ENCODE measurements at places on chromosomes 5 and 9.

GRCh38 chr5:84218546-84218945, 166.1 kb downstream of the EDIL3 start:
- DNase-seq: no peak

- DNase-seq: peak; percentile 20
These were observed 91.2 kb downstream of the RFK start for GRCh38 chr9:76302947-76303550.

DNA sequence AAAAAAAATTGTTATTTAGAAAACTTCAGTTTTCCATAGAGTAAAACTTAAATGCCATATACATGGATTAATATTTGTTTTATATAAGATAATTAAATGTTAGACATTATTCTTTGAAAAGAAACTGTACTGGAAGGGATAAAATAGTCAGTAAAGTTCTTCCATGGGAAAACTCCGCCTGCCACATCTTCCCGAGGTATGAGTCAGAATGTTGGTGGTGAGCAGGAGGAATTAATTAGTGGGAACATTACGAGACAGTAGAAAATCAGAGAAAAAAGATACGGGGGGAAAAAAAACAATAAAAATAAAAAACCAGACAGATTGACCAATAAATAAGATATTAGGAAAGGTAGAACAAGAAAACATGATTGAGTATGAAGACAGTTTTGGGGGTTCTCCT, 930.3 kb upstream of the C9orf72 start:
- DNase-seq: no peak

DNA sequence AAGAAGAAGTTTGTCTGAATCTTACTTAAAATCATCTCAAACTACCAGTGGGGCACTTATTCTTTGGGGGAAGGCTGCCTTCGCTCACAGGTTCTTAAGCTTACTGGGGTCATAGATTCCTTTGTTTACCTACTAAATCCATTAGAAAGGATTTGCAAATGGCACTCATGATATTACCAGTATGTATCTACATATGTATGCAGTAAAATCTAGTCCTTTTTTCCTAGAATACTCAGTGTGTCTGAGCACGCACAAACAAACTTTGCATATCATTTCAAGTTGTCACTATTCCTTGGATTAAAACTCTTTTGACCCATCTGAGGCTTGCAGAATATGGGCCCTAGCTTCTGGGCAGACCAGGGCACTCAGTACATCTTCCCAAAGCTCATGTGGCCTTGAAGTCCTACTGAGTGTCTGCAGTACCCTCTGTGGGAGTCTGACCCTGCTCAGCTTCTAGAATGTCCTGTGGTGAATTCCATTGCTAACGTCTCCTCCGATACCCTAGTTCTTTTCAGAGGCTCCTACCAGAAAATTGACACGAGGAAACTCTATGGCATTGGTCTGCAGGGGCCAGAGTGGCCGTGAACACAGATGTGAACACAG, 297.9 kb downstream of the SLIT3 start:
- DNase-seq: no peak

DNA sequence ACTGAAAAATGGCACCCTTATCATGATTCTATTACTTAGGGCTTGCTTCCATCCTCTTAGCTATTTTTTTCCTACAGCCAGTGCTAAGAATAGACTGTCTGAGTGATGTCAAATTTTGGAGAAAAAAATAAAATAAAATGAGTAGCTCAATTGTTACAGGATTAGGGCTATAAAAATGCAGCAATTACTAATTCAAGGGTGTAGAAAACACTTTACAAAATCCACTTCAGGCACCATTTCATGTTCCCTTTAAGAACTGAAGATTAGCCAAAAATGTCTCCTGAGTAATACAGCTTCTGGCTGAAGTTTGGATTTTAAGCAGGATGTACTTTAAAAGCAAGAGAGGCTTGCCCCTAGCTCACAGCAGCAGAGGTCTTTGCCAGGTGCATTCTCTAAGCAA, 240.5 kb upstream of the IRX1 start:
- no peak for DNase-seq

DNA sequence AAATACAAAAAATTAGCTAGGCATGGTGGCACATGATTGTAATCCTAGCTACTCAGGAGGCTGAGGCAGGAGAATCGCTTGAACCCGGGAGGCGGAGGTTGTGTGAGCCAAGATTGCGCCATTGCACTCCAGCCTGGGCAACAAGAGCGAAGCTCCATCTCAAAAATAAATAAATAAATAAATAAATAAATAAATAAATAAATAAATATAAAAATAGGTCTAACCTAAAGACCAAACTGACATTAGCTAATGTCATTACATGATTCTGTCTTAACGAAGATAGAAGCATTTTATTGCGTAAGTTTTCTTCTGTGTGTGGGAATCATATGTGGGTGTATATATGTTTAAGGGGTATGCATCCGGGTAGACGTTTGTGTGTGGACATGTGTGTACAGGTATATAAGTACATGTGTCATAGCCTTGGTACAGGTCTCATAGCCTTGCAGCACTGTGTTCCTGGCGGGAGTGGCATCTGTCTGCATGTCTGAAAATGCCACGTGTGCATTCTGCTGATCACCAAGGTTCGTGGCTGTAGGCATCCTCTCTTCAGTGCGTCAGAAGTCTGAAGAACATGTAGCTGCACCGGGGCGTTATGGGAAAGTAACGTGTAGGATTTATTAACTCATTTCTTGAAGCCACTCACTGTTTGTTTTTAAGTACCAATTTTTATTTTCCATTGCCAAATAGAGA, 298.1 kb downstream of the NR3C1 start:
- no peak for DNase-seq

Data from NCI-H2081 treated with DMSO at 0.1 percent for 48 hours (cell line).